ENCODE measurements at places on chromosomes 4 and X.

DNA sequence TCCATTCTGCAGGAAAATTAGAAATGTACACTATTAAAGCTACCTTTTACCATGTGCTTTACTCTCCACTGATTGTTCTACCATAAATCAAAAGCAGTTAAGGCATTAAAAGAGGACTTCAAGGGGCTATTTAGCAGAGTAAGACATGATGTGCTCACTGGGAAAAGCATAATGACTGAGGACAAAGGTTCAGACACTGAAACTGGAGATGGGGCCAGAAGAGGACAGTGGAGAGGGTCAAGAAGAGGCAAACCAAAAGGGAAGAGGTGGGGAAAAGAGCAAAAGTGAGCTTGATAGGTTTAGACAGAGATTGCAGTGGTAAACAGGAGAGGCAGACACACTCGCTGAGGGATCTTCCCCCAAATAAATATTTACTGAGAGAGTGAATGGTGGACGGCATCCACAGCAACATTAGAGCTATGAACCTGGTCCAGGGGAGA, 23.8 kb downstream of the SH3RF1 start:
- no peak for DNase-seq

GRCh38 chr4:189804894-189805293, 135.8 kb upstream of the FRG1 start:
- DNase-seq = no peak

- DNase-seq = no peak
Observed at GRCh38 chr4:18957716-18958115, 936.2 kb upstream of the LCORL start.

- no peak for DNase-seq
Observed at GRCh38 chr4:12242354-12242753, 813.7 kb upstream of the HS3ST1 start.

DNA sequence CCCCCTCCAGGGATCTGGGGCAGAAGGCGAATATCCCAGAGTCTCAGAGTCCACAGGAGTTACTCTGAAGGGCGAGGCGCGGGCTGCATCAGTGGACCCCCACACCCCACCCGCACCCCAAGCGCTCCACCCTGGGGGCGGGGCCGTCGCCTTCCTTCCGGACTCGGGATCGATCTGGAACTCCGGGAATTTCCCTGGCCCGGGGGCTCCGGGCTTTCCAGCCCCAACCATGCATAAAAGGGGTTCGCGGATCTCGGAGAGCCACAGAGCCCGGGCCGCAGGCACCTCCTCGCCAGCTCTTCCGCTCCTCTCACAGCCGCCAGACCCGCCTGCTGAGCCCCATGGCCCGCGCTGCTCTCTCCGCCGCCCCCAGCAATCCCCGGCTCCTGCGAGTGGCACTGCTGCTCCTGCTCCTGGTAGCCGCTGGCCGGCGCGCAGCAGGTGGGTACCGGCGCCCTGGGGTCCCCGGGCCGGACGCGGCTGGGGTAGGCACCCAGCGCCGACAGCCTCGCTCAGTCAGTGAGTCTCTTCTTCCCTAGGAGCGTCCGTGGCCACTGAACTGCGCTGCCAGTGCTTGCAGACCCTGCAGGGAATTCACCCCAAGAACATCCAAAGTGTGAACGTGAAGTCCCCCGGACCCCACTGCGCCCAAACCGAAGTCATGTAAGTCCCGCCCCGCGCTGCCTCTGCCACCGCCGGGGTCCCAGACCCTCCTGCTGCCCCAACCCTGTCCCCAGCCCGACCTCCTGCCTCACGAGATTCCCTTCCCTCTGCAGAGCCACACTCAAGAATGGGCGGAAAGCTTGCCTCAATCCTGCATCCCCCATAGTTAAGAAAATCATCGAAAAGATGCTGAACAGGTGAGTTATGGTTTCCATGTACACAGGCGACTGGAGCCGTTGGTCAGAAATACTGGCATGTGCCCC, at the start of gene CXCL1:
CXCL1 (plus strand) TSS at position 264 of the 926 bp plus-strand sequence; CDS start at position 342, 78 bp downstream.
- DNase-seq = no peak

GRCh38 chr4:174217273-174218126, 66.0 kb downstream of the FBXO8 start:
- DNase-seq = no peak

- DNase-seq = no peak
Observed at GRCh38 chrX:75369721-75370120, 95.8 kb downstream of the UPRT start.

DNA sequence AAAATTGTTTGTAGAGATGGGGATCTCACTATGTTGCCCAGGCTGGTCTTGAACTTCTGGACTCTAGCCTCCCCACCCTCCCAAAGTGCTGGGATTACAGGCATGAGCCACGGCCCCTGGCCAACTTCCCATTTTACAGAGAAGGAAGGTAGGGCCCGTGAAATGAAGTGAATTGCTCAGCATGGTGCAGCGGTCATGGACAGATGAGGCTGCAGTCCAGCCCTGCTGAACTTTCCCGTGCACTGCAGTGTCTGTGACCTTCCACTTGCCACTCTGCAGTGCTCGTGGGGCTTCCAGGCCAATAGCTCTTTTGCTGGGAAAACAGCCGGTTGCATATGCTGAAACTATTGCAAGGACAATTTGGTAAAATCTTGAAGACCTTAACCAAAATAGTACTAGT, 454.4 kb upstream of the FAT1 start:
- DNase-seq = no peak

DNA sequence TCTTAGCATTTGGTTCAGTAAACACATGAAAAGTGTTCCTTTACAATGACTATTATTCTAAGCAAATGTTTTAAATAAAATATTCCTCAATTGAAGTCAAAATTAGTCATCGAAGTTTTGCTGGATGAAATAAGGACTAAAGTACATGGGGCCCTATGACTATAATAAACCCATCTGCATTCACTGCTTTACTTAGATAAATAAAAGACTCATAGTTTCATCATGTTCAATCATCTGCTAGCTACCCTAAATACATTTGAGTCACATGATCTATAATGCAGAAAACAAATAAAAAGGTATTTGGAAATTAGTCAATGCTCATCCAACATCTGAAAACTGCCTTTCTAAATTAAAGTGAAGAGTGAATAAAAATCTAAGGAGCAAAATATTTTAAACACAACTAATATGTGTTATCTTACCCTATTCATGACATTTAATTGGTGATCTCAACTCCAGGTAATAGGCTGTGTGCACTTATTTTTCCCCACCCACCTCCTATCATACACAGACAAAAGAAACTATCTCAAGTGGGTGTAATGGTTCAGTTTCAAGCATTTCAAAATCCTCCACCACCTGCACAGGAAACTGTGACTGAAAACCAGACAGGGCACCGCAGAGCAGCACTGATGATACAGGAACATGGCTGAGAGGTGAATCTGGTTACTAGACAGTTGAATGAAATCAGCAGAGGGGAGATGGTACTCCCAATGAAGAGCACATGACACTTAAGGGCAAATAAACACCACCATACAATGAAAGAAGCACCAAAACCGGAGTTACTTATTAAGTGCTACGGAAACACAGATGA, 78.6 kb downstream of the CAMK2D start:
- DNase-seq = peak; percentile 3

GRCh38 chr4:56641494-56642051, 39.5 kb downstream of the HOPX start:
- DNase-seq = no peak

DNA sequence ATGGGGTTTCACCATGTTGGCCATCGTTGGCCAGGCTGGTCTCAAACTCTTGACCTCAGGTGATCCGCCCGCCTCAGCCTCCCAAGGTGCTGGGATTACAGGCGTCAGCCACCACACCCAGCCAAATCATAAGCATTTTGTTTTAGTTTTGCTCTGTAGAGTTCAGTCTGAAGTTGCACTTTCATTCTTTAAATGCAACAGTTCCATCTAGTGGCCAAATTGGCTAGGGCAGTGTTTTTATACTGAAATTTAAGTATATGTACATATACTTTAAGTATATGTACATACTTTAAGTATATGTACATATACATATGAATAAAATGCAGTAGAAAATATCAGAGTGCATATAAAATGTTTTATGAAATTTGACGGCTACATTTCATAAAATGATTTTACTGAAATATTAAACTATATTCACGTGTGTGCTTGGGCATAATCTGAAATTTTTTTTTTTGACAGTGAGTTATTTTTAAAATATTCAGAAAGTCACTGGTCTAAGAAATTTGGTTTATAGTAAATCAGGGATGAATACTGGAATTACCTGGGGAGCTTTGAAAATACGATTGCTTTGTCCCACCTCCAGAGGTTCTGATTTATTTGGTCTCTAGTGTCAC, 145.5 kb downstream of the NWD2 start:
- no peak for DNase-seq

GRCh38 chr4:105714071-105714521, 5.5 kb downstream of the GSTCD start:
- DNase-seq = no peak

GRCh38 chrX:53000447-53001135, 42.3 kb upstream of the FAM156A start:
- no peak for DNase-seq

- no peak for DNase-seq
Observed at GRCh38 chr4:17941731-17942130, 79.8 kb downstream of the LCORL start.

GRCh38 chrX:19332983-19333382, 10.7 kb upstream of the PDHA1 start:
- DNase-seq = no peak

DNA sequence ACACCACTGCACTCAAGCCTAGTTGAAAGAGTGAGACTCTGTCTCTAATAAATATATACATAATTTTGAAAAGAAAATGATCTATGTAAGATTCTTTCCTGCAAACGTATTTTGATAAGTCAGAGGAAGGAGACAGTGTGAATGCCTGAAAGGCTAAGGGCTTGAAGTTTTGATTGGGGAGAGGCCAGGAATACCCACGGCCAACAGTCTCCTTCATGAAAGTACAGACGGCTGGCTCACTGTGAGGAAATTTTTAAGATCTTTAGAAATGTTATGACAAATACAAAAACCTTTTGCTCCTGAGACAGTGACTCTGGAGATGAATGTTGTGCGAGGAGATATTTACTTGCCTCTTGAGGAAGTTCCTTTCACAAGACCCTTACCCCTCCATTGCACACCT, 111.4 kb upstream of the KLHL13 start:
- DNase-seq = no peak

- no peak for DNase-seq
Observed at GRCh38 chr4:86432559-86433134, 72.8 kb upstream of the MAPK10 start.

DNA sequence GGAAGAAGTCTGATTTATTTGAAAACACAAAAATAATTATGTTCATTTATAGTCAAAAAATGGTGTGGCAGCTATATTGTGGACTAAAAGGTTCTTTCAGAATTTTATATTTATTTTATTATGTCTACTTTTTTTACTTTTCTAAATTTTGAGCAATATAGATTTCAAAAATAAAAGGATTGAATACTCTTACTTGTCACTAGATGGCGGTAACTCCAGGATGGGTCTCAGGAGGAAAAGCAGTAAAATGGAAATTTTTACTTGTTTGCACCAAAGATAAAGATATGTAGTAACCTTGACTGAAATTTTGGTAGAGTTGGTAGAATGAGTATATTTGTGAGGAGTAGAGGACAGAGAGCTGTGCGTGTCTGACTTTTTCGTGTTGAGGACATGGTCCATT, 14.5 kb upstream of the DACH2 start:
- no peak for DNase-seq

DNA sequence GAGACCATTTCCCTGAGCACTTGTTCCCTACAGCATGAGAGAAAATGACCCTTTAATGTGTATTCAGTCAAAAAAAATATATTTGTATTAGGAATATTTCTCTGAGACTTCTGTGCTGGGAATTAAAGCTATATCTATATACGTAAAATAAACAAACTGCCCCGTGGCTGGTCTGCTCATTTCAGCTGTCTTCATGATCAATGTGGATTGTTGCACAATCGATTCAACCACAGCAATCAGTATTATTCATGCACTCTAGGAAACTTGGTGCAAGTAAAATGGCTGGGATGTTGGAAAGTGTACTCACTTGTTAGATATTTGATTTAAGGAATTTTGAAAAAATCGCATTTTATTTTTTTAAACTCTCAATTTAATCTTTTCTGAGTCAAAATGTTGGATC, 307.9 kb upstream of the ZFP42 start:
- DNase-seq = no peak

GRCh38 chrX:120753413-120754251, 122.0 kb downstream of the CT47B1 start:
- DNase-seq = no peak

Measured in activated naive CD4-positive, alpha-beta T cell (primary cell).